ENCODE measurements at places on chromosomes 13 and 19. TPM values are rescaled to one million over a fixed set of nuclear protein-coding genes. Genes with fewer than 3 reads are reported as not detected.

The CABP5 gene
- 11.8 TPM for total RNA-seq

The SBK3 gene
- total RNA-seq = not detected

The KCNJ14 gene
- total RNA-seq = 0.48 TPM

The CYP2F1 gene
- not detected for total RNA-seq

DNA sequence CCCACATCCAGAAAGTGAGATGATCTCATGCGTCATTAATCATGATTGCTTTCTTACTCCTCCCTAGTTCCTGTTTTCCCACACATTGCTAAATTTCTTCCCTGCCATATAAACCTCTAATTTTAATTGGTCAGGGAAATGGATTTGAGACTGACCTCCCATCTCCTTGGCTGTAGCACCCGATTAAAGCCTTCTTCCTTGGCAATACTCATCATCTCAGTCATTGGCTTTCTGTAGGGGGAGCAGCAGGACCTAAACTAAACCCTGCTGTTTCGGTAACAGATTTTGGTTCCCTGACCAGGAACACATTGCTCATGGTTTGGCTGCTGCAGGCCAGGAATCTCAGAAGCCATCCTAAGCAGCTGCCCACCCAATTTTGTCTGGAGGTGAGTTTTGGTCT lies 61.7 kb downstream of the SPRYD7 start:
- no peak for DNase-seq

DNA sequence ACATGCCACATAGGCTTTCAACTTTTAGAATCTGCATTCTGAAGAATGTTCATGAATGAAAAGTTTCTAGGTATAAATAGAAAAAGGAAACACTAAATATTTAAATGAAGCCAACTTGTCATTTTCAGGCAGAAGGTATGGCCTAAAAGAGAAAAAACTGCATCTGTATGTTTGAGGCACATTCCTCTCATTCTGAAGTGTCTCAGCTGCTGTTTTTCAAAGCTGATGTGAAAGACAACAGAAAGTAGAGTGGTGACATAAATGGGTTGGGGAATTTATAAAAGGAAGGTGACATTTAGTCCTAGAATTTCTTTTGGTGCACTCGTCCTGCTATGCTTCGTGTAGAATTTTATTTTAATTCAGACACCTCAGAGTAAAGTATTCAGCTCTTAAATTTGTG lies 539.6 kb upstream of the SLITRK5 start:
- DNase-seq = peak; percentile 6

DNA sequence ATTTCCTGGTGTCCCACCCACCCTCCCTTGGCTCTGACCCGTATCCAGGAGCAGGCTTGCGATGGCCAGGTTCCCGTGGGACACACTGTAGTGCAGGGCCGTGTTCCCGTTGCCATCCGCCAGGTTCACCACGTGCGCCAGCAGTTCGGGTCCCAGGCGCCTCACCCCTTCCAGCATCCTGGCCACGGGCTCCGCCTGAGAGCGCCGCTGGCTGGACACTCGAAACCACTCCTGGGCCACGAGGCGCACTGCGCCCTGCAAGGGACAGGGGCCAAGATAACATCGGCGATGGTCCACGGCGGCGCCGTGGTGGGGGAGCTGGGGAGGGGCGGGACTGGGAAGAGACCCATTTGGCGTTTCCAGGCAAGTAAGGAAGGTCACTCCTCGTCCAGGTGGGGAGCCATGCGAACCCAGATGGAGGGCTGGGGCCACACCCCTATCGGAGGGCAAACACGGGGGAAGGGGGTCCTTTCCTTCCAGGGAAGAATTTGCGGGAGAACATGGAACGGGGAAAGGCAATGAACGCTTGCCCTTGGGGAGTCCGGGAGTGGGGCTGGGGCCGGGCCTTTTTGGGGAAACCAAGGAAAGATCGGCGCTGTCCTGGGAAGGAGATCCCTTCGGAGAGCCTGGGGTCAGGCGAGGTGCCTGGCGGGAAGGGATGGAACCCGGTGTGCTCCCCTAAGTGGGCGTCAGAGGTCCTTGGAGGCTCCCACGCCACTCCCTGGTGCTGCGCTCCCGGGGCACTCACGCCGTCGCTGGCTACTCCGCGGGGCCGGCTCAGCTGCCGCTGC lies 9.9 kb downstream of the KANK3 start:
- no peak for DNase-seq

DNA sequence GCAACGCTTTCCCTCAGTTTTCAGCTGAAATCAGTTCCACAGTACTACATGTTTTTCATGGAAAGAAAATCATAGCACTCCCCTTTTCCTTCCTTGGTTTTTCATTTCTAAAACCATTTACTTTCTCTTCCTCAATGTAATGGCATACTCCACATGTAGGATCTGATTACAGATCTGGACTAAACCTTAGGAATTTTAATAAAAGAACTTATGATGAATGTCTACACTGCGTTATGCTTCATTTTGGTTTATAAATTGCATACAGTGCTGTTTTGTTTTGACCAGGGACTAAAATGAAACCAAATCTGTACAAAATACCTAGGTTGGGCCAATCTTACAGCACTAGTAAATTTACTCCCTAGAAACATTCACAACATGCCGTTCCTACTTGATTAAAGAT lies 589.9 kb downstream of the TBC1D4 start:
- DNase-seq = no peak

GRCh38 chr13:40613192-40613818 lies 53.1 kb downstream of the FOXO1 start:
- DNase-seq = no peak

- DNase-seq = no peak
Observed at GRCh38 chr13:113245849-113246796, 36.7 kb downstream of the CUL4A start.

- no peak for DNase-seq
Observed at GRCh38 chr19:30754162-30754561, 382.0 kb downstream of the ZNF536 start.

GRCh38 chr13:59531571-59532091 lies 632.1 kb downstream of the DIAPH3 start:
- peak; percentile 94 for DNase-seq

- peak; percentile 61 for DNase-seq
Observed at GRCh38 chr13:74288361-74288911, 154.2 kb upstream of the KLF12 start.

GRCh38 chr19:8935460-8935859 lies 74.7 kb downstream of the MUC16 start:
- no peak for DNase-seq

DNA sequence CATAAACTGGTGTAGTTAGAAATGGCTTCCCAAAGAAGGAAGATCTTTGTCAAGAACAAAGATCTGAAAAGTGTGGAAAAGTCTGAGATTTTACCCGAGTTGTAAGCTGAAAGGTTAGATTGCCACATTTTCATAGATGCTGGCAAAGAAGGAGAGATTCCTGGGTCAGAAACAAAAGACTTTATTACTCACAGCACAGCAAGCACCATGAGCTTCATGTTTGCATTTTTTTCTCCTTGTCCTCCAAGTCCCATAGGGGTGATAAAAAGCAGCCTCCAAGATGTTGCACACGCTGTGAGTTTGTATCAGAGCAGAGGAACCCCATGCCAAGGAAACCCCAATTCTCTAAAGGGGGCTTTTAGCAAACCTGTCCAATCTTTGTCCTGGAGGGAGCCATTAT lies 29.3 kb downstream of the MZT1 start:
- DNase-seq = no peak

- DNase-seq = peak; percentile 76
Observed at GRCh38 chr13:101327871-101328270, 88.4 kb downstream of the NALCN start.

GRCh38 chr13:27922883-27923612 lies 3.2 kb downstream of the PDX1 start:
- no peak for DNase-seq

DNA sequence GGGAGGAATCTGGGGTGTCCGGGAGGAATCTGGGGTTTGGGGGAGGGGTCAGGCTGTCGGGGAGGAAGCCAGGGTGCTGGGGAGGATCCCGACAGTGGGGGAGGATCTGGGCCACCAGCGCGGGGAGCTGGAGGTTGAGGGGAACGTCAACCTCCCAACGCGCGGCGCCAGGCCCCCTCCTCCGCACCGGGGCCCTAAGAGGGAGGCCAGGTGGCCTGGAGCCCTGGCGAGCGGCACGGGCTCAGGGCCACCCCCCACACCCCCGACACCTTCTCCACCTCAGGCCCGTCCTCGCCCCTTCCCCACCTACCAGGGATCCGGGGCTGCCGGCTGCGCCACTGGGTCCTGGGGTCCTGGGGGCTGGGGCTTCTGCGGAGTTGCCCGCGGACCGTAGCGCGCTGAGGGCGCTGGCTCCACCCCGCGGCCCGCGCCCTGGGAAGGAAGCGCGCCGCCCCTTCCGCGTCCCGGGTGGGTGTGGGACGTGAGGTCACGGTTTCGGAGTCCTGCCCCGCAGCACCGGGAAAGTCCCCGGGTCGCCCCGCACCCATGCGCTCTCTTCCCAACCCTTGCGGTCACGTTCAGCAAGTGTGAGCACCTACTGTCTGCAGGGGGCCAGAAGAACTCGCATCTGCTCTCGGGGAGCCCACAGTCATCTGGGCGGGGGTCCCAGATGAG lies at the start of gene TICAM1:
TICAM1 (minus strand) TSS at position 409 of the 675 bp plus-strand sequence. CDS start 13,335 bp downstream, outside the sequence.
- DNase-seq = peak; percentile 71

- no peak for DNase-seq
Observed at GRCh38 chr19:6531956-6532243, 1.1 kb downstream of the TNFSF9 start.

DNA sequence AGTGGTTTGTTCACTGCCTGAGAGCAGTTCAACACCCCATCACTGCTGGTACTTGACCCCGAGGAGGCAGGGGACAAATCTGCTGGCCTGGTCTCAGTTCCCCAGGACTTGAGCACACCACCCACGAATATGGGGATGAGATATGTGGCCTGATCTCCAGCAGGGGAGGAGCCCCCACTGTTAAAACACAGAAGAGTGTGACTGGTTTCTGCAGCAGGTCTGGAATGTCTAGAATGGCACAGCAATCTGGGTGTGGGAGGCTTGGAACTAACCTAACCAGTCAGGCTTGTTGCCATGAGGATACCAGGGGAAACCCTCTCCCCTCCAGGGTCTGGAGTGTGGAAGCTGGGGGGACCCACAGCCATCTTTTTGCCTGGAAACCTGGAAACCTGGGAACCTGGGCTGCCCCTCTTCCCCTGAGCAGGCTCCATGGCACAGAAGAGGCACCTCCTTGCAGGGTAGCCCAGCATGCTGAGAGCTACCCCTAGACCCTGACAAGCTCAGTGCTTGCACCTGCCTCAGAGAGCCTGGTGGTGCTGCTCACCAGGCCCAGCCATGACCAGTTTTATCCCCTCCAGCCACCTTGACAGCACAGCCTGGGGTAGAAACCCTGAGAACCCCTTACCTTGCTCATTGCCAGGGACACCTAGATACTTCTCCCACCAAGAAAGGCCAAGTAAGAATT lies 273.8 kb downstream of the LIG4 start:
- DNase-seq = no peak

GRCh38 chr19:33324628-33325027 lies 22.3 kb upstream of the CEBPA start:
- no peak for DNase-seq

DNA sequence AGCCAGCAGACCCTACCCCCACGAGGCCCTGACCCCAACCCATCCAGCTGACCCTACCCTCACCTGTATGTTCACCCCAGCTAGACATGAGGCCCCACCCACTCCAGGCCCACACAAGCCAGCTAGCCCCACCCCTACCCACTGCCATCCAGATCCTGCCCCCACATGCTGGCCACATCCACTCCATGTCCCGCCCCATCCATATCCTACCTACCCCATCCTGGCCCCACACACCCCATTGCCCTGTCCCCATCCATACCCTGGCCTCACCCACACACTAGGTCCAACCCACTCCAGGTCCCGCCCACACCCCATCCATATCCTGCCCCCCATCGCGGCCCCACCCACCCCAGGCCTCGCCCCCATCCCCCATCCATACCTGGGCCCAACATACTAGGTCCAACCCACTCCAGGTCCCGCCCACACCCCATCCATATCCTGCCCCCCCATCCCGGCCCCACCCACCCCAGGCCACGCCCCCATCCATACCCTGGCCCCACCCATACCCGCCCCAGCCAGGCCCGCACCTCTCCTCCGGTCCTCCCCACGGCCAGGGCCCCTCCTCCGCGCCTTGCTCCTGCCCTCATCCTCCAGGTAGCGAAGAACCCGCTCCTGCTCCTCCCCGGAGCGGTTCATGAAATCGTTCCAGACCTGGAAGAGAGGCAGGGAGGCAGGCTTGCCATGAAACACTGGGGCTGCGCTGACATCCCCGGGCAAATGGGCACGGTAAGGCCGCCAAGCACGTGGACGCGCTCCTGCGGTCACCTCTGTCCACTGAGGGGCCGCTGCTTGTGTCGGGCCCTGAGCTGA lies 7.2 kb downstream of the RNU6-9 start:
- no peak for DNase-seq

DNA sequence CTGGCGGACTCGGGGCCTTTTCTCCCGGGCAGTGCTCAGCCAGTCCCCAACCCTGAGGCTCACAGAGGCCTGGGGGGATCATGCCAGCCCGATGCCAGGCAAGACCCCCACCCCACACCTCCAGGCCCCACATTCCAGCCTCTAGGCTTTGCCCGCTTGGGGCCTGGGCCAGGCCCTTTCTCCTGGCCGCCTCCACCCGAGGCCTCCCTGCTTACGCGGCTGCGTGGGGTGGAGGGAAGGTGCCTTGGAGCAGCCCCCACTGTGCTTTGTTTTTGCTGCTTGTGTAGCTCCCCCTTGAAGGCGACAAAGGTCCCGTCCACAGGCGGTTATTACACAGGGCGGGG lies 38.4 kb downstream of the SMIM24 start:
- no peak for DNase-seq

DNA sequence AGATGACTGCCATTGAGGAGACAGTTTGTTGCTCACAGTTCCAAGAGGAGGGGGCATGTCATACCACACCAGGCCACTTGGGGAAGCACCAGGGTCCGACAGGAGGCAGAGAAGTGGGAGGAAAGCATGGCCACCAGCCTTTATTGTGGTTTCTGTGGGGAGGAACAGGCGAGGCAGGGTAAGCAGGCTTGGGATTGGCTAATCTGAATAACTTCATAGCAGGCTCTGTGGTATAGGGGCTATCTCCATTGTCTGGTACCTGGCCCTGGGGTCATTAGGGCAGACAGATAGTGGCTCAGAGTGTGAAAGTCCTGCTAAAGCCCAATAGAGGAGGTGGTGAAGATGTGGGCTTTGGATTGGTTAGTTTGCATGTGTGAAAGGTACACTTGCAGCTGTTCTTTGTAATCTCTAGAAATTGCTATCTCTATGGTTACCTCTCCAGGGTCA lies 35.5 kb downstream of the CBY2 start:
- no peak for DNase-seq

DNA sequence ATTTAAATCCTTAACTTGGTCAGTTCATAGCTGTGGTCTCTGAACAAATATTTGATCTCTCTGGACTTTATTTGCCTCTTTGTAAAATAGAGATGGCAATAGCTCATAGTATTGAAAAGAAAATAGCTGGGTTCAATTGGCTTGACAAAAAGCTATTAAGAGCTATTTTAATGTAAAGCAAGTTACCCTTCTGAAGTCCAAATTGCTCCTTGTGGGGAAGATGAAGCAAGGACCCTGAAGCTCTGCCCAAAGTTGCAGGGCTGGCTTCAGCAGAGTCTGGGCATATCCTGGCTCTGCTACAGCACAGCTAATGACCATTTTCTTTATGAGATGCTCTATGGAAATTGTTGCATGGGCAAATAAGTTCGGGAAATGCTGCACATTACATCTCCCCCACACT lies 484.5 kb downstream of the TDRD3 start:
- DNase-seq = no peak
